Activated naive CD4-positive, alpha-beta T cell (primary cell): ENCODE measurements at places on chromosomes 13 and 19.

DNA sequence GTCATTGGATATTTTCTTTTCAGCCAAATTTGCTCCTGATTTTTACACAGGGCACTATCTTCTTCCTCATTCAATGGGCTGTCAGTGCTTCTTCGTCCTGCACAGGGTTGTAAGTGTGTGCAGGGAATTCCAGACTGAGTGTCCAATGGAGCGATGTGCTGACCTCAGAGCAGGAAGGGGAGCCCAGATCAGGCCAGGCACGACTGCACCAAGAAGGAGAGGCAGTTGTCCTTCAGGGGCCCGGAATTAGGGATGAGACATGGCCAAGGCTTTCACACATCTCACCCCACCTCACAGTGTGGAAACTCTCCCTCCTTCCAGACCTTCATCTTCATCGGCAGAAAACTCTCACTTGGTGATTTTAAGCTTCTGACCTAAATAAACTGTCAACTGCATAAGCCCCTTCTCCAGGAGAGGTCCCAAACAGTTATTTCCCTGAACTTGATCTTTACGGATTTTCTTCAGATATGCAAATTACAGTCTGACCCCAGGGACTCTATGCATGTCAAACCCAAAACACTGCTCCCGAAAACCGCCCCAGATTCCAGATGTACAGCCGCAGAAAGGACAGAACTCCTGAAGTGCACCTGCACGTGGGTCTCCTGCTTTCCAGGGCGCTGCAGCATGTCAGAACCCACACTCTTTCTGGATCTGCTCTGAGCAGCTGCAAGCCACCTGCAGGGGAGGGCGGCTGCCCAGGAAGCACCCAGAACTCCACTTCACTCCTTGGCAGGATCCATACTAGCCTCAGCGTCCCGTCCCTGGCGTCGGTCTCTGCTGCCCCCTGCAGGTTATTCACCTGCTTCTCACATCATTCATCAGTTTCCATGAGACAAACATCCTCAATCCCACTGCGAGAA lies 625 bp upstream of the ZNF20 start:
- DNase-seq: peak; percentile 76

- DNase-seq: peak; percentile 67
These were observed 16.5 kb downstream of the SIGLEC7 start for GRCh38 chr19:51158474-51159129.

DNA sequence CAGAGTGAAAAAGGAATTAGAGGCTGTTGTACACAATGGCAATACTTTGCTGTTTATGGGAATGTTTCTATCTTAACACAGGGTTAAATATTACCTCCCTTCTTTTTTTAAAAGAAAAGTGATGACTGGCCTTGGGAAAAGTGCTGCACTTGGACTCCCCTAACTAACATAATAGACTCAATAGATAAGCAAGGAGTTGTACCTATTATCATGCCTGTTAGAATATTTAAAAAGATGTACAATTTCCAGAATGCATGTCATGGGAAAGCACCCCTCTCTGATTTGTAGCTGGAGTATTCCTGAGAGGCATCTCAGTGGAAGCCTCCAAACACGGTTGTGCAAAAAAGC lies 79.3 kb upstream of the GPC6 start:
- no peak for DNase-seq

GRCh38 chr19:11261971-11262839 lies at the start of gene DOCK6:
Gene DOCK6, minus strand, starts transcription at chr19:11262524. Its CDS starts 84 bp downstream, at chr19:11262440.
- DNase-seq: no peak

DNA sequence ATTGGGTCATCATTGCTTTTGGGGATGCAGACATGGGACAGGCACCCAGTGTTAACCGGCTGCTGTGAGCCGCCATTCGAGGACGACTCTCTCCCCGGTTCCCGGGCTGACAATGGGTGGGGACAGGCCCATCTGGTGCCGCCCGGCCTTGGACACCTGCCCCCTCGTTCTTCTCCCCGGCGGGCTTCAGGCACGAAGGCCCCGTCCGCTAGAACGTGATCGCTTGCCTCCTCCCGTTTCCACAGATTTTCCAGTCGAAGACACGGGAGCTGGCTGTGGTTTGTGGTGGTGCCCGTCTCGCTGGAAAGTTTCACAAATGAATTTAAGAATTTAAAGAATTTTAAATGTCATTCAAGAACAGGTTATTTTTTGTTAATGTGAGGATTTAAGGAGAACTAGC lies 2.0 kb downstream of the PALM start:
- no peak for DNase-seq

DNA sequence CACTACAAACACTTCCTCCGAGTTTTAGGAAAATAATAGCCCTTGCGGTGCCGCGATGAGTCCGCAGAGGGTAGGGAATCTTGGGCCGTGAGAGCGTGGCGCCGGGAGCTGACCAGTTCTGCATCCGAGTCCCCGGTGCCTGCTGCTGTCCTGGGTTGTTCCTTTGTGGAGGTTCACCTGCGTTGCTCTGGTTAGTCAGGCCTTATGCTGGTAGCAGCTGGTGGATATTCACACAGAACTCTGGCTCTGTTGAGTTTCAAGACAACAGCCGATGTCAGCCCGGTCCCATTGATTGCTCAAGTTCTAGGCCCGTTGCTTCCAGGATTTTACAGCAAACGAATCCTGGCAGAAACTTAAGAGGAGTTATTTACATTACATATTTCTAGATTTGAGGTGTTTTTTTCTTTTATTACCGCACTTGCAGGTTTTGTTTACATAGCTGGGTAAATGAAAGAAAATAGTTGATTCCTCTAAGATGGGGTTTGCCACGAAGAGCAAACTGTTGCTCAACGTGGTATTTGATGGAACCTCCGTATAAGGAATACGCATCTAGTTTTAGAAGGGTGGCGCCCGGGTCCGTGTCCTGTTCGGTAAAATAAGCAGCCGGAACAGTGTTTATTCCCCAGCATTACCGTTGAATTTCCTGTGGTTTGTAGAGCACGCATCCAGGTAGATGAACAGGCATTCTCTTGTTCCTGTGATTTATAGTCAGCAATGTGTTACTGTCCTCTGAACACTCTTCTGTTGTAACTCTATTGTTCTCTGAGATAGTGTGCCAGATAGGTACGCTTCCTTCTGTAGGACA lies 1.3 kb downstream of the CLDN10 start:
- no peak for DNase-seq

DNA sequence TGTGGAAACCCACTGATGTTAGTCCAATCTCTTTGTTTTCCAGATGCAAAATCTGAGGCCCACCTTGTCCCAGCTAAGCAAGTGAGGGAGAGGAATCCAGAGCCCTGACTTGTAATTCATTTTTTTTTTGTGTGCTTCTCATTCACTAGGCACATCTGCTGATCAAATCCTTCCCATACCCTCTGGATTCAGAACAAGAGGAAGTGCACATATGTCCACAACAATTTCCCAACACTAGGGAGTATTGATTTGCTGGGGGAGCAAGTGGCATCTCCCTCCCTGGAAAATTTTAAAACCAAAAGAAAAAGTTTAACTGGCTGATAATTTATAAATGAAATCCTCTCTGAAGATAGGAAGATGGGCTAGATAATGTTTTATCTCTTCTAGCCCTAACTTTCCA lies 94.6 kb upstream of the RFC3 start:
- no peak for DNase-seq

GRCh38 chr13:34161931-34162543 lies 344.1 kb downstream of the RFC3 start:
- no peak for DNase-seq
